ENCODE measurements at places on chromosomes 4 and X.

GRCh38 chrX:52420824-52421443, 52.1 kb downstream of the XAGE2 start:
- DNase-seq = no peak

DNA sequence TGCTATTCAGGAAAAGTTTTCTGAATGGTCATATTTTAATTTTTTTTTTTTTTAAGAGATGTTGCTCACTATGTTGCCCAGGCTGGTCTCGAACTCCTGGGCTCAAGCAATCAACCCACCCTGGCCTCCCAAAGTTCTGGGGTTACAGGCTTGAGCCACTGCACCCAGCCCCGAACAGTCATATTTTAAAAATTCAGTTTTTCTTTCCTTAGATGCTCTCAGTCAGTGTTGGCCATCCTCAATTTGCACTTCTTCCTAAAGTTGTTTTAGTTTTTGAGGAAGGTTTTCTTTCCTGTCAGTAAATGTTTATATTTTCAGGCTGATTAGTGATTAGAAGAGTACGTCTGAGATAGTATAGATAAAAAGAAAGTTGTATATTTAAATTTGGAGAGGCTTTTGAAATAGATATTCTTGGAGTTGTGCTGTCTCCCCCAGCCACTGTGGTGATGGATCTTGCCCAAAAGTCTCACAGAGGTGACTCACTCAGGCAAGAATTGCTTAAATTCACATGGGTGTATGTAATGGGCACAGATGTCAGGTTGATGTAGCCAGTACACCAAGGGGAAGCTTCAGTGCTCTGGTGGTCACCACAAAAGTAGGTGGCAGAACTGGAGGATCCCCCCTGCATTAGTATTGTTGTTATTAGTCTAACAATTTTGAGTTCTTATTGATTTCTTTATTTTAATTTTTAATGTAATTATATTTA, 72.2 kb upstream of the ELOVL6 start:
- DNase-seq = no peak

GRCh38 chrX:153582896-153583295, 16.0 kb downstream of the CCNQ start:
- DNase-seq = no peak

GRCh38 chrX:96688789-96689188, 4.1 kb downstream of the DIAPH2 start:
- no peak for DNase-seq

GRCh38 chr4:80812145-80812544, 218.4 kb upstream of the BMP3 start:
- no peak for DNase-seq

- no peak for DNase-seq
These were observed 100.2 kb upstream of the METTL14 start for GRCh38 chr4:118585015-118585414.

- no peak for DNase-seq
These were observed 20.0 kb downstream of the SH3KBP1 start for GRCh38 chrX:19867411-19867732.

- DNase-seq = no peak
These were observed 115.5 kb downstream of the EFHC2 start for GRCh38 chrX:44227991-44228390.

DNA sequence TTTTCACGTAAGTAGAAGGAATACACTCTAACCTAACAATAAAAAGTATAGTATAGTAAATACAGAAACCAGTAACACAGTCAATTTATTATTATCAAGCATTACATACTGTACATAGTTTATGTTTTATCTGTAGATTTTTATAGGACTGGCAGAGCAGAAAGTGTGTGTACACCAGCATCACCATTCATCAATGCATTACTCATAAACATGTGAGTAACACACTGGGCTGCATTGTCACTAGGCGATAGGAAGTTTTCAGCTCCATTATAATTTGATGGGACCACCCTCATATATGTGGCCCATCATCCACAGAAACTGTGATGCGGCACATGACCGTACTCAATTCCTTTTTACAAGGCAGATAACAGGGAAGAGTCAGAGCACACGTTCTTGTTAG, 137.8 kb upstream of the RBPJ start:
- DNase-seq = no peak

- DNase-seq = no peak
These were observed 206.1 kb downstream of the LHFPL1 start for GRCh38 chrX:112473654-112474053.

DNA sequence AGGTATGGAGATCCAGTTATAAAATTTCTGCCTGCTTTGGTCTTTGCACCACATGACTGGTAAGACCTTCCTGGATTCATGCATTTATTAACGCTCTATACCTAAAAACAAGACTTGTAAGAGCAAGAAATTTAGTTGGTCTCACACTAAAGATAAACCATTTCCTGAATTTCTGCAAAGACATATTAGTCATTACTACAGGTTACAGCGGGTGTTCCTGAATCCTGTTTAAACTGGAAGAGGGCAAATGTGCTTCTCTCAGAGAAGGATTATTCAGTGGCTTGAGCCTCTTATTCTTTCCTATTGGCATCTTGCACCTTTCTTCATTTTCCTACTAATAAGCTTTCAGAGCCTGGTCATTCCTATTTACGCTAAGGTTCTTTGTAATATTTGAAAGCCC, 397.6 kb upstream of the TENM3 start:
- DNase-seq = no peak
